ENCODE measurements at places on chromosomes 1 and 21.

DNA sequence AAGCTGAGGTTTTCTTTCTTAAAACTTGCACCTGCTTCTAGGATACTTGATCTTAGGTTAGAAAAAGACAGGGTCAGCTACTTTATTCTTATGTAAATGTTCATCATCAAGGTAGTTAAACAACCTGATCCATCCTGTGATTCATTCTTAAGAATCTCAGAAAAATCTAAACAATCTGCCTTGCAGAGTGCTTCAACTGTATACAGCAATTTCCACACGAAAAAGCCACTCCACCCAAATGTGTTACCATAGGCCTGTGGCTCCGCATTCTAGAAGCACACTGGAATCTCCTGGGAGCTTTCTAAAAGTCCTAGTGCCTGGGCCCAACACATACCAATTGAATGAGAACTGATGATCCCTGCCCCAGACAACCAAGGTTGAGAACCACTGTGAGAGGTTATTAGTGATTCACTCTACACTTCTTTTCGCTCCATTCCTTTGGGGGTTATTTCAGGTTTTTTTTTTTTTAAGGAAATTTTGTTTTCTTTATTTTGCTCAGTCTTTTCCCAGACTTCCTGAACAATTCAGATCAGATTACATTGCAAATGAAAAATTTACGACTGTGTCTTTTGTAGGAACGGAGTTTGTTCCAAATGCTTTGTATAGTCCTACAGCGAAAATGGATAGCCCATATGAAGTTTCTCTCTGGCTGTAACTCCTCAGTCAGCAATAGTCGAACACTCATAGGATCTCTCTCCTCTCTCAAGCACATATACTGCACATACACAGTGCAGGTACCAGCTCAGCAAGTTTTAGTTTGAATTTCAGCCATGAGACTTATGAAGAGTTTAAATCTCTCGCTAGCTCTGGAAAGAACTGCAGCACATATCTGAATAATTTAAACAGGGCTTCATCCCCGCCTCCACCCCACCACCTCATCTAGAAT, 16.1 kb downstream of the SMYD2 start:
- DNase-seq: peak; percentile 92

DNA sequence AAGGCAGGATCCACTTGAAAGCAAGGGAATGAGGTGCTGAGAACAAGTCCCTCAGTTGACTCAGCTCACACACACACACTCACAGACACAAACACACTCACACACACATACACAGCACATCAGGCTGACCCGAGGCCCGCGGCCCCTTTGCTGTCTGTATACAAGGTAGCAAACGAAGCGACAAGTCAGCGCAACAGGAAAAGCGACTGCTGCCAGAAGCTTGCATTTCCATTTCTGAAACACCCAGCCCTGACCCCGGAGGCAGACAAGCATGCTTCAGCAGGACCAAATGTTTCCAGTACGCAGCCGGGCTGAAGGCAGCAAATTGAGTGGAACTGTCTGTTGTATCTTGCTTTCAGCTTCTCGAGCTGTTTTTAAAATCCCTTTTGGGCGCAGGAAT, 501.6 kb downstream of the NPHP4 start:
- no peak for DNase-seq

GRCh38 chr21:41877901-41878830, 978 bp downstream of the PRDM15 start:
- DNase-seq: peak; percentile 87

- DNase-seq: no peak
Measured at GRCh38 chr1:10761503-10762152, 34.8 kb downstream of the CASZ1 start.

DNA sequence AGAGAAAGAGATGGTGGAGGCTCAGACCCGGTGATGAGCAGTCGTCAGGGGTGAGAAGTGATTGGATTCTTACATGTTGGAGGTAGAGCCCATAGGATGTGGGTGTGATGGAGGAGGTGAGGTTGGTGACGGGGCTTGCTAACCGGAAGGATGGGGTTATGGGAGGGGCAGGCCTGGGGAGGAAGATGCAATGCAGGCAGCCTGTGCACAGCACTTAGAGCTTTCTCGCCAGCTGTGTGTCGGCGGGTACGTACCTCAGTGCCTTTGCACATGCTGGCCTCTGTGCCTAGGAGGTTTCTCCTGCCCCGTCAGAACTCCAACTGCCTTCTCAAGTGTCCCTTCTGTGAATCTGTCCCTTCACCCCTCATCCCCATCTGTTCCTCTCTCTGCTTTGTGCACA, 2.9 kb upstream of the BSND start:
- no peak for DNase-seq

DNA sequence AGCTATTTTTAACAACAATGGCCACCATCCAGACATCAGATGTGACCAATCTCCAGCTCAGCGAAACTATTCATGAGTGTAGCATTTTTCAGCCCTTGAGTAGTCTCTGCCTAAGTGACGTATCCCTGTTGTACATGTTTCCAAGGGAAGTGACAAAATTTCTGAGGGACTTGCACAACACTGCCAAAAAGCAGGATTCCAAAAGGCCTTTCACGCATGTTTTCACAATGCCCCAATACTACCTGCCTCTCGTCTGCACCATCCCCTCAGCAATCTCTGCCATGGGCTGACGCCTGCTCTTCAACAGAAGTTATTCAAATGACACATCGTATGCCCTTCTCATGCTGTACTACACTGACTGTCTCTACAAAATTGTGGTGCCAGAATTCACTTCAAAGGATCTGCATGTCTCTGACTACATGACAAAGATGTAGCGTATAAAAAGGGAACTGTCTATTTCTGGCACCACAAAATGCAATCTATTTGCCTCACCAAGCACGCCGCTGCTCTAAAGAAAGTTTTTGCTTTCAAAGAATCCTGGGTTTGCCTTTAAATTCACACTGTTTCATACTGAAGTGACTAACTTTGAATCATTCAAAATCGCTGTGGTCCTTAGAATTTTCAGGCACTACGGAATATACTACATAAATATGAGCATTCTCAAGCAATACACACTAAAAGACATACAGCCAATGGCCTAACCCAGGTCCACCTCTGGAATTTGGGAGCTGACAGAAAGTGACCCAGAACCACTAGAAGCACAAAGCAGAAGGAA, 32.9 kb downstream of the JAK1 start:
- peak; percentile 94 for DNase-seq

GRCh38 chr1:90721210-90722194, 4.4 kb upstream of the BARHL2 start:
- DNase-seq: peak; percentile 53

- peak; percentile 21 for DNase-seq
Measured at GRCh38 chr1:202018468-202019234, 8.3 kb downstream of the ELF3 start.

DNA sequence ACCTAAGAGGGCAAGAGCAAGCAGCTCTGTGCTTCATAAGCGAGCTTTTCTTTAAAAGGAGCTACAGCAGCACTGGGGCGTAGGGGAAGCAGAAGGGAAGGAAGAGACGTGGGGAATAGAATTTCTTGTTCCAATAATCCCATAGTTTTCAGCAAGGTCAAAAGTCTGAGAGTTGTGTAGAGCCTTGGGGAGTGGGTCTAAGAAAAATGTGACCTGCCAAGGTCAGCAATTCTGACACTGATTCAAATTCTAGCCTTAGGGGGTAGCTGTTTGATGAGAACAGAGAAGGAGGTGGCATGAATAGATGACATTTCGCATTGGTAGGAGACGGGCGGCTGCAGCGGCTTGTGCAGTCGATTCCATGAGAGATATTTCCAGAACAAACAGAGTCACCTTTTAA, 22.4 kb downstream of the PRRX1 start:
- no peak for DNase-seq

DNA sequence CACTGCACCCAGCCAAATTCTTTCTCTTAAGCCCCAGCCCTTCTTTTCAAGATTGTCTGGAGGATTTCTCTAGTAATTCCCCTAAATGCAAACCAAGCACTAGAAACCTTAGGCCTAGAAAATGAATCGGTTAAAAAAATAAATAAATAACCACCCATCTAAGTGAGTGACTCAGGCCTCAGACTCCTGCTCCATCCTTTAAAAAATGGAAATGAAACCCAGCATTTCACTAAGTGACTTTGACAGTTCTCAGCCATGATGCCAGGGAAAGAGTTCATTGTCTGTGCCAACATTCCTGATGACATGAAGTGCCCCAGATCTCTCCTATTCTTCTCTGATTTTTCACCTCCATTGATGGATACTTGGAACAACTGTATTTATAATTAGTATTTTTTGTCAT, 415.2 kb upstream of the DAB1 start:
- DNase-seq: peak; percentile 13

DNA sequence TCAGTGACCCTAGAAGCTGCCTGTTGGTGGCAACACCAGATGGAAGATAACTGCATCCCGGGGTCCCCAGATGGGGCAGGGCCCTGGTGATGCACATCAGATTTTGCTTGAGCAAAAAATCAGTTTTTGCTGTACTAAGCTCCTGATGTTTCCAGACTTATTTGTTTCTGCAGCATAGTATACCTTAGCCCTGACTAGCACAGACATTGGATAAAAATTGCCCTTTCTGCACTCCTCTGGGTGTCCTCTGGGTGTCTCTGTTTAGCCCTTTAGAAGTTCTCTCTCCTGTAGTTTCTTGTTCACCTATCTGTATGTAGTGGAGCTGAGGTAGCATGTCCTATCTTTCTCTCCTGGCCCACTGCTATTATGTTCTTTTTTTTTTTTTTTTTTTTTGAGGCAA, 30.3 kb upstream of the PLA2G2C start:
- peak; percentile 22 for DNase-seq

DNA sequence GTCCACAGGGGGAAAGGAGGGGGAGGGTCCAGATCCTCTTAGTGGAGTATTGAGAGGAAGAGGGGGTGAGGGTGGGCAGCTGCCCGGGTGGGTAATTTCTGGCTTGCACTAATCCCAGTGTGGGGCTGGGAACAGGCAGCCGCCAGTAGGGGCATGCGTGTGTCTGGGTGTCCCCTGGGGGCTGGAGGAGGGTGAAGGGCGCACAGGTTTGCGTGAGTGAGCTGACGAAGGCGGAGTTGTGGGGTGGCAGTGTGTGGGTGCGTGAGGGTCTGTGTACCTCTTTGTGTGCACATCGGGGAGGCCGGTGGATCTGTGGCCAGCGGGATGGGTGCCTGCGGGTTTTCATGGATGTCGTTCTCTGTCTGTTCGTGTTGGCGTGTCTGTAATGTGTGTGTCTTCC, 97.3 kb downstream of the PAX7 start:
- no peak for DNase-seq

GRCh38 chr21:45595574-45596295, 47.8 kb upstream of the PCBP3 start:
- no peak for DNase-seq

GRCh38 chr1:58626293-58626692, 49.2 kb upstream of the TACSTD2 start:
- DNase-seq: no peak
